Activated CD4-positive, alpha-beta T cell treated with anti-CD3 and anti-CD28 coated beads, Interleukin-2, amount 50 U/mL, for 1 hour (primary cell): ENCODE measurements at places on chromosomes 3 and 15.

DNA sequence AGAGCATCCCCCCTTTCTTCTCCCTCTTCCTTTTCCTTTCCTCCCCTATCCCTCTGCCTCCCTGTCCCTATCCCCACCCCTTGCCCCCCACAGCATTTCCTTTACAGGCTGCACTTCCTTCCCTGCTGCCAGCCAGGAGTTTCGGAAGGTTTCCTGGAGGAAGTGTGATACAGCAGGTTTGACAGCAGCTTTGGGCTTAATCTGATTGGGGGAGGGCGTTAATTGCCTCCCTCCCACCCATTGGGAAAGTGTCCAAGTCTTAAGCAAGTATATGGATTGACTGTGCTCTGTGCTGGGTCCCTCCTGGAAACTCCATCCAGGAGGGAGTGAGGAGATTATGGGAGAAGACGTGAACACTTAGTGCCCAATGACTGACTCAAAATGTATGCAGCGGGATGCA is 1.8 kb downstream of the SCAMP5 start:
- DNase-seq = no peak

- DNase-seq = no peak
Observed at GRCh38 chr3:98567666-98568270, 25.6 kb downstream of the CPOX start.

- no peak for DNase-seq
Observed at GRCh38 chr15:59835776-59836175, 146.7 kb upstream of the BNIP2 start.

DNA sequence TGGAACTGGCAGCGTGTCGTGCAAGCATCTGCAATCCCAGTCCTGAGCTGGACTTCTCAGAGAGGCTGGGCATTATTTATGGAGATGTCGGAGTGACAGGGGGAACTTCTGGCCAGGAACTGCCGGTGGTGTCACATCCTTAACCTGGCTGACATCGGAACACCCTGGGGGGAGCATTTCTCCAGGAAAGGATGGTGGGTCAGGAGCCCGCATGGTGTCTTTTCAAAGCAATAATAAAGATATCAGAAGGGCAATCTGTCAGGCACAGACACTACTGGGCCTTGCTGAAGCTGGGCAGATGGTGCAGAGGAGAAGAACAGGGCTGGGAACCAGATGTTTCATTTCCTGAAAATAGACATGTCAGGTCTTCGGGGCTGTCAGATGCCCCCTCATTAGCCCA is 133.5 kb downstream of the WNT7A start:
- DNase-seq = no peak

DNA sequence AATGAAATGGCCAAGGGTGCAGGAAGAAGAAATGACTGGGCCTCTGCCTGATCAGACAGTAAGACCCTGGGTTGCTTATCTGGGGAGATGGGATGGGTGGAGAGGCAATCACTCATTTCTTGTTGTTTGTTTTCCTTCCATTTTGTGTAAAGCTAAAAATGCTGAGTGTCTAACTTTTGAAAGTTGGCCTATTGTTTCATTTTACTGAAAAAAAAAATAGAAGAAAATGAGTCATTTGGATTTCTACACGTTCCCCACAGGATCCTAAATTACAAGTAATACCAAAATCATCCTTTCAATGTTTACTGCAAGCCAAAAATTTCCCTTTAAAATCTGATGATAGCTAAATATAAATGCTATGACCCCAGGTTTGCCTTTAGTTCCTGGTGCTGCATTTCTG is 30.6 kb downstream of the PTX3 start:
- DNase-seq = no peak

DNA sequence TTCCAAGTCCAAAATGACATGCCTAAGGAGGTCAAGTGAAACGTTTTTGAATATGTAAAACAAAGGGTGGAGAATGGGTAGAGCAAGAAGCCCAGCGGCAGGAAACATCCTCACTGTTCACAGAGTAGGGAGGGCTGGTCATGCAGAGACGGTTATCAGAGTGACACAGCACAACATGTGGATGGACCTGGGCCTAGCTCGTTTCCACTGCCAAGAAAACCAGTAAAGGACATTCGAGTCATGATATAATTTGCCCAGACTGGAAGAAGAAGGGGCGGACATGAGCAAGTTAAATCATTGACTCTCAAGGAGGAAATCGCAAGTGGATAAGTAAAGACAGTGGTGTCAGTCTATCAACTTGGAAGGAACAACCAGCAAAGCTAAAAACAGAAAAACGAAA is 89.3 kb downstream of the LRIG1 start:
- DNase-seq = no peak

DNA sequence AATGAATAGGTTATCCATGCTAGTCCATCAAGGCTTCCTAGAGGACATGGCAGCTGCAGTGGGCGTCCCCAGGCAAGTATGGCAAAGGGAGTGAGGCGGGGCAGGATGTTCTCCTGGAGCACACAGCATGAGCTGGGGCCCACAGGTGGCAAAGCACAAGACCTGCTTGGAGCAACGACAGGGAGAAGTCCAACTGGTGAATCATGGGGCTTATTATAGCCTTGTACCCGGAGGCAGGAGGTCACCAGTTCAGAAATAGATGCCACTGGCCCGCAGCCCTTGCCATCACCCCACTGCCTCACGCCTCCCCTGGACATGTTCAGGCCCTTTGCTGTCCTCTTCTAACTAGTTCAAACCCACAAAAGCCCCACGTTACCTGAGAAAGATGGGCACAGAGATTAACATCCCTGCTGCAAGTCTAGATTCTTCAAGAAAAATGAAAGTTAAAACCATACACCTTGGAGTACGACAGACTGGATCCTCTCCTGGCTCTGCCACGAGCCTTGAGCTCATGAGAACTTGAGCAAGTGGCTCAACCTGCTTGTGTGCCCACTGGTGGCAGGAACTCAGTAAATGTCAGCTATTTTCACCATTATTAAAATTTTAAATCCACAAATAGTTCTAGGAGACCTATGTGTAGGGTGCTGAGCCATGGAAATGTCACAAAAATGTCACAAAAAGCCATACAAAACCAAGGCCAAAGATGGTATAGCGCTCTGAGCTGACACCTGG is 1.8 kb upstream of the SRGAP3 start:
- DNase-seq = no peak

- no peak for DNase-seq
Observed at GRCh38 chr3:195224156-195224979, 46.6 kb downstream of the XXYLT1 start.

- DNase-seq = no peak
Observed at GRCh38 chr15:70835415-70835814, 18.5 kb downstream of the LARP6 start.

- DNase-seq = no peak
Observed at GRCh38 chr3:138113326-138113725, 2.1 kb downstream of the DZIP1L start.

- no peak for DNase-seq
Observed at GRCh38 chr15:101499863-101500713, 10.6 kb upstream of the PCSK6 start.

DNA sequence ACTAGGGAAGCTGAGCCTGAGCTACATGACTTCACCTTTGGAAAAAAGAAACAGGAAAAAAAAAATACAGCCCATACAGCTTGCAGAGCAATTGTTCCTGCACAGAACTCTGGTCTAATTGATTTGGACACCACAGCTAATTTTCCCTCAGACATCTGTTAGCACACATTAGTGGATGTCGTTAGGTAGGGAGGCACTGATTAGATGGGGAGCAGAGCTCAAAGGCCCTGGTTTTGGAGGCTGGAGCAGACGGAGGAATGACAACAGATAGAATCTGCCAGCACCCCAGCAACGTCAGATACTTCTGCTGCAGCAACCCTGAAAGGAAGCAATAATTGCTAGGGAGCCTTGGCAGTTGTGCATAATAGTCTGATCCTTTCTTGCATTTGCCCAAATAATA is 398.9 kb downstream of the LSAMP start:
- DNase-seq = no peak

GRCh38 chr15:92907896-92908712 is 8.0 kb downstream of the CHD2 start:
- DNase-seq = peak; percentile 37

GRCh38 chr3:111712294-111713167 is 117.4 kb upstream of the ZBED2 start:
- DNase-seq = no peak

DNA sequence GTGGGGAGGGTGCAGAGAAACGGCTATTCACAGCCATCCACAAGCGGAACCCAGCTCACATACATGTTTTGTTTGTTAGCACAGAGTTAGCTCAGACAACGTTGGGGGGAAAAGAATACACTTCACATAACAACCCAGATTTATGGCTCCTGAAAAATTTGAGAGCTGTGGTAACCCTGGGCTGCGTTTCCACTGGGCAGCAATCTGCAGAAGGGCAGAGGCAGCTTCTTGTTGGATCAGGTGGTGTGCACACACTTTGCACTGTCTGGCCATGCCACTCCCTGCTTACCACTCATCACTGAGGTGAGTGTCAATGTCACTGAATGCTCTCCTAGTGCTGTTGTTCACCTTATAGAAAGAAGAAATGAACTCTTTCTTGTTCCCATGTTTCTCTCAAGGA is 299.8 kb upstream of the SOX14 start:
- no peak for DNase-seq

- DNase-seq = no peak
Observed at GRCh38 chr3:141930801-141931200, 54.4 kb downstream of the ATP1B3 start.

GRCh38 chr3:185823078-185824044 is 1.5 kb downstream of the IGF2BP2 start:
- no peak for DNase-seq
